ENCODE measurements at places on chromosomes 13 and 19.
A peak's percentile ranks its signal among the peaks of the same experiment; 100 is the strongest.

GRCh38 chr13:63287926-63288325, 1872.3 kb upstream of the PCDH20 start:
- no peak for DNase-seq

- peak; percentile 81 for DNase-seq
Measured at GRCh38 chr19:7159105-7159933, 89.8 kb downstream of the ZNF557 start.

DNA sequence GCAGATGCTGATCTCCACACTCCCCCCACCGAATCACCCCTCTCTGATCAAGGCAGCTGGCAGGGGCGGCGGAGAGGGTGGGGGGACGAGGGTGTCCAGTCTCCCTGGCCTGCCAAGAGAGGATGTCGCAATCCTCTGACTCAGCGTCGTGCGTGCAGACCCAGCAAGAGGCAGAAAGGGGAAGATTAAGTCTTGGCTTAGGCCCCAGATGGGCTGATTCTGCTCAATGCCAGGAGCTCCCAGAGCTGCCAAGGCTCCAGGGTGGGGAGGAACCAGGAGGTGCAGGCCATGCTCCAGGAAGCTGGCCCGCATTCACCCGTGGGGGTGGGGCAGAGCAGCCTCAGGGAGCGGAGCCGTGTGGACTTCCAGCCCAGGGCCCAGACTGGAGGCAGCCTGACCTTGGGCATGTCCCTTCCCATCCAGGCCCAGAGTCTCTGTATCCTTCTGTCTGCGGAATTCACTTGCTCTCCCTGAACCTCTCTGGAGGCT, 6.6 kb upstream of the BCL3 start:
- peak; percentile 97 for DNase-seq

- no peak for DNase-seq
Measured at GRCh38 chr13:98492335-98493041, 84.4 kb downstream of the STK24 start.

GRCh38 chr13:32063619-32064233, 32.2 kb downstream of the FRY start:
- DNase-seq = no peak

GRCh38 chr13:35908226-35908625, 223.0 kb downstream of the DCLK1 start:
- DNase-seq = no peak

DNA sequence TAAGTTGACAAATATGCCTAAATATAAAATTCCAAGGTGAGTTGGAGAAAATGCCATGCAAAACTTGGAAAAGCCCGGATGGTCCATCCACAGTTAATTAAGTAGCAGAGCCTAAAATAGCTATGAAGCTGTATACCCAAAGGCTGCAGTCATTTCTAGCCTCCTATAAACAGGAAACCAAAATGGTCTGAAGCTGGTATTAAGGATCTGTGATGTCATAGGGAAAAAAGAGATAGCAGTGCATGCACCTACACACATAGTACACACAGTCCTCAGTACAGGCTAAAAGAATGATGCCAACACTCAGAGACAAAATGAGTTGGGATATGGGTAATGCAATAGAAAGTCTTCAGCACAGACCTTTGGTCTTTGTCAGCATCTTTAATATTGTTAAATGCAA, 736.9 kb downstream of the EFNB2 start:
- DNase-seq = no peak

- no peak for DNase-seq
Measured at GRCh38 chr13:108962654-108963053, 333.2 kb downstream of the MYO16 start.

GRCh38 chr13:101211261-101211660, 205.0 kb downstream of the NALCN start:
- DNase-seq = no peak

DNA sequence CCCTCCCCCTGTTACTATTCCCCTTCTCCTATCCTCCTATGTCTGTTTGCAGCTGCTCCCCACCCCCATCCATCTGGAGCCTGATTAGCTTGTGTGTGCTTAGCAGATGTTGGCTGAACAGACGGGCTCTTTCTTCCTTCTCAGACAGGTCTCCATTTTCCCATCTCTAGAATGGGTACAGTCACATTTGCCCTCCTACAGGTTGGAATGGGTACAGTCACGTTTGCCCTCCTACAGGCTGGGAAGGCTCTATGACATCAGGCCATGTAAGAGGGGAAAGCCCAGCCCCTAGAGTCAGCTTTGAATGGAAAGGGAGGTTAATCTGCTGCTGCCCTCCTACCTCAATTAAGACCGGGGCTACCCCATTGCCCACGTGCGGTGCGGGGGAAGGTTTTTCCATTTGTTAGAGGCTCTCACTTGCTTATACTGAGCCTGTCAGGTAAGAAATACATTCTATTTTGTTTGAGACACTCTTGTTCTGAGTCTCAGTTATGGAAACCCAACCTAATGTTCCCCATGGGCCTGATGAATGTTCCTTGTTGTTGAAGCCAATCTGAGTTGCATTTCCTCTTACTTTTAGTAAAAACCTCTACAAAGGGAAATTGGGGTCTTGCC, 2.2 kb upstream of the CLEC17A start:
- DNase-seq = no peak

- DNase-seq = no peak
Measured at GRCh38 chr19:19613506-19613905, 5.0 kb downstream of the PBX4 start.

- DNase-seq = no peak
Measured at GRCh38 chr13:27449081-27449603, 1.2 kb downstream of the MTIF3 start.

DNA sequence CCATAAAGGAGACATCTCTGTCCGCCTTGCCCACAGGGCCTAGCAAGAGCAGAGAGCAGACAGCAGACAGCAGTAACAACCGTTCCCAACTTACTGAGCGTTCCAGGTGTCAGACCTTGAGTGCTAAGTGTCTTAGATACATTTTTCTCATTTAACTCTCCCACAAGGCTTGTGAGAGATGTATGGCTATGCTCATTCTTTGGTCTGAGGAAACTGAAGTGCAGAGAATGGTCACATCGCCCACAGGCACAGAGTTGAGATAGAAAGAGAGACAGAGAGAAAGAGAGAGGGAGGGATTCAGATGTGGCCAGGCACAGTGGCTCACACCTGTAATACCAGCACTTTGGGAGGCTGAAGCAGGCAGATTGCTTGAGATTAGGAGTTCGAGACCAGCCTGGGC, 14.3 kb downstream of the MEIOSIN start:
- DNase-seq = no peak

DNA sequence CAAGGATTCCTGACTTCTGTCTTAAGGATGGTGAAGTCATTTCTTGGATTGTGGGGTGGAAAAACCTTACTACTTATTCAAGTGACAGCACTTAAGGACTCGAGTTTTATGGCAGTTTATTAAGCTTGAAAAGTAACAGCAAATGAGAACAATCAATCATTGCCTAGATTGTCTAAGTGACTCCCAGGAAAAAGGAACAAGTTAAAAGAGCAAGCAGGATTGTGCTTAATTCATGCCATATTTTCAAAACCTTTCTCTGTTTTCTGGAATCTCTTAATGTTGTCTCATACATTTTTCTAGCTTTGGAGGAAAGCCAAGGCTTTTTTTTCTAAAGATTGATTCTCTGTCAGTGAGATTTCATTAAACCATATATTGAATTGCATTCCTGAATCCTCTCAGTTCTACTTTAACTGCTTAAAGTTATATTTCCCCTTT, 236.2 kb upstream of the HTR2A start:
- DNase-seq = no peak

- DNase-seq = no peak
Measured at GRCh38 chr13:80100636-80101035, 240.3 kb downstream of the SPRY2 start.

Measured in right hindlimb (tissue), 1 donor.